ENCODE measurements at places on chromosomes 7 and 10. TPM values are rescaled to one million over a fixed set of nuclear protein-coding genes. Genes with fewer than 3 reads are reported as not detected.
A peak's percentile ranks its signal among the peaks of the same experiment; 100 is the strongest.

- peak; percentile 61 for DNase-seq
Observed at GRCh38 chr7:44541-44896, 147.9 kb upstream of the FAM20C start.

DNA sequence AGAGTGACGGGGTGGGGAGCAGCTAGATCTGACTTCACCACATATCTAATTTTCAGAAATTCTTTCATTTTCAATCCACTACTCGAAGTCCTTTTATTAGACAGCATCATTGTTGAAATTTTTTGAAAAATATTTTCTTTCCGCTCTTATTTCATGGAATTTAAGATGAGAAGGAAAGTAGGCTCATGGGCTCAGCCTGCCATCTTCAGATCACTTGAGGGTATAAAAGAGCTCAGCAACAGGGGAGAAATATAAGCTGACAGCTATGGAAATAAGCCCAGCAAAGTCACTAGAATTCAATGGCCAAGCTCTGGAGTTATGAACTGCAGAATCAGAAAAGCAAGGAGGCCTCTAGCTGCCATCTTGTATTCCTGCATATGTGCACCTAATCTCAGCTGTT lies 389.1 kb downstream of the XPNPEP1 start:
- no peak for DNase-seq

GRCh38 chr7:73437621-73438416 lies 4.2 kb downstream of the FZD9 start:
- DNase-seq, result no peak

ELMO1 gene
- 46.7 TPM for total RNA-seq

GRCh38 chr10:132392811-132393694 lies 3.9 kb upstream of the PWWP2B start:
- no peak for DNase-seq

SPDYE2 gene
- total RNA-seq, result not detected

- DNase-seq, result no peak
Observed at GRCh38 chr10:7030134-7030855, 380.5 kb downstream of the SFMBT2 start.

AOC1 gene
- not detected for total RNA-seq
